ENCODE measurements at places on chromosomes 1 and 21.
A peak's percentile ranks its signal among the peaks of the same experiment; 100 is the strongest.

GRCh38 chr1:193634470-193634869 lies 448.1 kb upstream of the B3GALT2 start:
- peak; percentile 34 for DNase-seq
- H3K27ac ChIP-seq = no peak overlapping the region
- H3K4me3 ChIP-seq = peak overlapping the region; percentile 45
- no peaks in the 10 kb centered on the region for H3K27me3 ChIP-seq
- peaks cover 7% of the 10 kb centered on the region for H3K4me1 ChIP-seq

DNA sequence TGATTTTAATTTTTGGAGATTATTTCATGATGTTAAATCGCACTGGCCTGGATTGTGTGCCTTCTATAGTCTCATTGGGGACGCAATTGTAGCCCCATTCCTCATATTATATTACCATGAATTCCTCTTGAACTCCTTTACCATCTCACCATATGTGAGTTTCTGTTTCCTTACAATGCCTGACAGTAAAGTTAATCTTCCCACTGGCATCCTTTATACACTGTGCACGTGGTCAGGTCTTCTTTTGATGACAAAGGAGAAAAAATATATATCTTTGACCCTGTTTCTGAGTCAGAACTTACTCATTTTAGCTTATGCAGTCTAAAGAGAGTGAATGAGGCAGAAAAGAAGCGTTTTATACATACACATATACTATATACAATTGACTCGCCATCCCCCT lies 774 bp upstream of the ABL2 start:
- DNase-seq = no peak
- H3K27ac ChIP-seq = peak overlapping the region; percentile 57
- peaks cover 20% of the 10 kb centered on the region for H3K4me1 ChIP-seq
- H3K27me3 ChIP-seq = no peaks in the 10 kb centered on the region
- H3K4me3 ChIP-seq = peak overlapping the region; percentile 32

DNA sequence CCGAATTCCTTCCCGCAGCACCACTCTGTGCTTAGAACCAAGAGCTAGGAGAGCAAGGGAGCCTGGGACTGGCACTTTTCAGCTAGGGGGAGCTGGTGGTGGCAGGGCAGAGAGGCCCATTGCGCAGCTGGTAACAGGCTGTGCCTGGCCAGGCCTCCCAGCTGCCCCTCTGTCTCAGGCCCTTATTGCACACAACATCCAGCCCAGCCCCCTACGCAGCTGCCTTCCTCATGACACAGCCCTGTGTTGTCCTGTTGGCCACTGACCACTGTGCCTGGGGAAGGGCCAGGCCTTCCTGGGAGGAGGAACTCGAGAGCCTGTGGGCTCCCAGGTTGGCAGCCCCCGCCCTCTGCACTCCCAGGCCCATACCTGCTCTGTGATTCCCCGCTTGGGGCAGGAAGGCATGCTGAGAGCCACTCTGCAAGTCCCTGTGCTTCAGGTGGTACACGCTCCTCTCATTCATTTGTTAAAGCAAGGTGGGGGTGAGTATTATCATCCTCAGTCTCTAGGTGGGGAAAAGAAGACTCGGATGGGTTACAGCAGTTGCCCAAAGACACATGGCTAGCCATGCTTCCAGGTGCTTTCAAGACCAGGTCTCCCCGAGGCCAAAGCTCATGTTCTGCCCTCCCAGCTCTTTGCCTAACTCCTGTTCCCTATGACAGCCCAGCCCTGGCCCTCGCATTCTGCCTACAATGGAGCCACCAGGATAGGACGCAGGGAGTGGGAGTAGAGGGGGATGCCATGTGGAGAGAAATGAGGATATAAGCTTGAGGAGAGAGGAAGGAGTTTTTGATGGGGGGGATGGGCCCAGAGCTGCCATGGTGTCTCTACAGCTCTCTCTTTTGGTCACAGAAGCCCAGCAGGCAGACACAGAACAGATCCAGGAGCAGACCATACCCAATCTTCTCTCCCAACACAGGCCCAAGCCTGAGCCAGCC lies 81.8 kb downstream of the TMEM53 start:
- H3K27me3 ChIP-seq = no peaks in the 10 kb centered on the region
- no peak for DNase-seq
- peaks cover 2% of the 10 kb centered on the region for H3K4me1 ChIP-seq
- H3K27ac ChIP-seq = no peak overlapping the region
- no peak overlapping the region for H3K4me3 ChIP-seq

- no peak overlapping the region for H3K4me3 ChIP-seq
- no peak for DNase-seq
- no peaks in the 10 kb centered on the region for H3K4me1 ChIP-seq
- H3K36me3 ChIP-seq = peaks cover 26% of the 10 kb centered on the region
These were observed 107.4 kb downstream of the LYST start for GRCh38 chr1:235759336-235759735.

GRCh38 chr1:31243501-31244286 lies 4.0 kb upstream of the NKAIN1 start:
- peaks cover 6% of the 10 kb centered on the region for H3K4me1 ChIP-seq
- H3K27ac ChIP-seq = no peak overlapping the region
- no peak overlapping the region for H3K4me3 ChIP-seq
- peaks cover 12% of the 10 kb centered on the region for H3K27me3 ChIP-seq

Measured in CD4-positive, CD25-positive, alpha-beta regulatory T cell (primary cell).